ENCODE measurements at places on chromosomes 4 and X.

GRCh38 chrX:51336584-51336983 is 4.0 kb downstream of the NUDT10 start:
- DNase-seq: no peak

- no peak for DNase-seq
These were observed 15.6 kb upstream of the PDLIM3 start for GRCh38 chr4:185550933-185551332.

DNA sequence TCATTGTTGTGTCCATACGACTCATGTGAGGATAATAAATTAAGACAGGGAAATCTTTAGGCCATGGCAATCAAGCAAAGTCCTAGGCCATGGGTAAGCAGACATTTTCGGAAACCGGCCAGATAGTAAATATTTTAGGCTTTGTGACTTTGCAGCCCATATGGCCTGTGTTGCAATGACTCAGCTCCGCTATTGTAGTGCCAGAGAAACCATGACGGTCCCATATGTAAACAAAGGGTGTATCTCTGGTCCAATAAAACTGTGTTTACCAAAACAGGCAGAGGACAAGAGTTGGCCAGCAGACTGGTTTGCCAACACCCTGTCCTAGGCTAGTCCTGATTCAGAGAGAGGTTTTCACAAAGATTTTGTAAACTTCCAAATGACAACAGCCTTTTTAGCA is 5.0 kb downstream of the FAM114A1 start:
- DNase-seq: no peak

GRCh38 chrX:30373479-30373878 is 64.3 kb upstream of the NR0B1 start:
- no peak for DNase-seq

- DNase-seq: no peak
These were observed 57.4 kb downstream of the FAT1 start for GRCh38 chr4:186666252-186666651.

GRCh38 chrX:136261321-136261720 is 10.1 kb upstream of the MAP7D3 start:
- DNase-seq: no peak

DNA sequence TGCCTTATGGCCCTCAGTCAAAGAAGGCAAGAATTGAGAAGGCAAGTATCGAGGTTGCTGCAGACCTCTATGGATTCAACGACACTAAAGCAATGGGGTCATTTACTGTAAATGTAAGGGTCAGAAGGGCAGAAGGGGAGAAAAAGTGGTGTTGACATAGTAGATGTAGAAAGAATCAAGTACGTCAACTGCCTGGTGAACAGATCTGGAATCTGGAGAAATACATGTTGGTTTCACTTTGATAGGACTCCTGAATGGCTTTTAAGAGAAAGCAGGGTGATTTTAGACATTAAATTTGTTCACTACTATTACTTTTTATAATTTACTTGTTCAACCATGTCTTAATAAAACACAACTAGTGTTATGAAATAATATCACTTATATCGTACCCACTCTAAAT is 81.3 kb upstream of the FSTL5 start:
- no peak for DNase-seq

- DNase-seq: no peak
These were observed 57.0 kb downstream of the DCLK2 start for GRCh38 chr4:150135134-150135772.

DNA sequence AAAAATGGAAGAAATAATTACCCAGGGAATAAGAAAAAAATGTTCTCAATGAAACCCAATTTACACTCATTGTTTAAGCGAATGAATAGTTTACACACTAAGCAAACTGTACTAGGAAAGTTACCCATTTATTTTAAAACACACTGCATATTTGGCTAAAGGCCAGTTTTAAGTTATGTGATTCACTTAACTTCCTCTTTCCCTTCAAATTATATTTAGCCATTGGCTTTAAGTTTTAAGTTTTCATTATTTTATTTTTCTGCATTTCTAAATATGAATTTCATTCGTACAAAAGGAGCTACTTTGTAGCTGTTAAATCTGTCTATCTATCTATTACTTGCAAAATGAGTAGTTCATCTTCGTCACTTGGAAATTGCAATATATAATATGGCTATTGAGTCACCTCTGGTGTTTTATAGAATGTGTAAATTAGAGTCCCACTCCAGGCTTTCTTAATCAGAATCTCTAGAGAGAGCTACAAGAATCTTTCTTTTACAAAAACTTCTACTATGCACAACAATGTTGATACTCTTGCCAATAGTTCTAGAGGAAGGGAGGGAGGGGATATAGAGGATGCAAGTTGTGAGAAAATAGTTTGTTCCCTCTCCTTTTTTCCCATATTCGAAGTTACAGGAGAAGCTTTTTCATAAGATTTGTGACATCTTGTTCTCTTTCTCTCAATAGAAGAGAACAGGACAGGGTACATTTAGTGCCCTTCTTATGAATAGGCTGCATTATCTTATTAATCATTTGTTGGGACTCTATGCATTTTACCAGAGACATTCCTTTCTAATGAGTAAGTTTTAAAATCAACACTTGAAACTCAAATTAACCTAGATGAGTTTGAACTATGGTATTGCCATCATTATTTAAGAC is 41.8 kb downstream of the SULT1B1 start:
- DNase-seq: no peak

DNA sequence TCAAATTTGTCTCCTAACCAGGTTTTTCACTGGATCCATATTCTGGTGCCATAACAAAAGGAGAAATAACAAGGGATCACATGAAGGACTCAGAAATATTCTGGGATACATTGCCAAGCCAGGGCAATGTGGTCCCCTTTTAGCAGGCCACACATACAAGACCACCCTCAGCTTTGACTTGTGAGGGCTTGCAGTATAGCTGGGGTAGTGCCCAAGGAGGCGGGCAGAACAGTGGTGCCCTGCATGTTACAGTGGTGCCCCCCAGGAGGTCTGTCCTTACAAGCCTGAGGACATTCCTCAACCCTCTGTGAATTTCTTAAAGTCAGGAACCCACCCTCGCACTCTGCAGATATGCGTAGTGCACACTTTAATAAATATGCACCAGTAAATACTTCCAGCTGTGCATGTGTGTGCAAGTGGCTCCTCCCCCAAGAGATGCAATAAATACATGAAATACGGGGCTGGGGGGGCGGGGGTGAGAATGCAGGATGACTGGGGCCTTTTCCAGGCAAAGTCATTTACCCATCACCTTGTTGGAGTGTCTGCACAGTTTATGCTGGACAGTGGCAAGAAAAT is 34.4 kb upstream of the TBL1X start:
- no peak for DNase-seq

DNA sequence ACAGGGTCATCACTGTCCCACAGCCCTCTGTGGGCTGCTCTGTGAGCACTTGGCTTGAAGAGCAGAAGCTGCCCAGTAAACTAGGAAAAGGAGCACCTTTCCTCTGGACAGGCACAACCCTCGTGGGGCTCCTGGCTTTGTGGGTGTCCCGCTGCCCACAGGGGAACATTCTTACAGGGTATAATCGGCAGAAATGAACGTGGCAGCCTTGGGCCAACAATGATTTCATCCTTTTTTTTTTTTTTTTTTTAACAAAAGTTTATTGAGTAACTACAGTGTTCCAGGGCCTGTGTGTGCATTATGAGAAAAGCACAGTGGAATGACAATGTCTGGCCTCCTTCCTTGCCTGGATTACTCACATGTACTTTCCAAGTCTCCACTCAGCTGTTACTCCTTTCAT is 197.2 kb downstream of the PDGFC start:
- DNase-seq: no peak

DNA sequence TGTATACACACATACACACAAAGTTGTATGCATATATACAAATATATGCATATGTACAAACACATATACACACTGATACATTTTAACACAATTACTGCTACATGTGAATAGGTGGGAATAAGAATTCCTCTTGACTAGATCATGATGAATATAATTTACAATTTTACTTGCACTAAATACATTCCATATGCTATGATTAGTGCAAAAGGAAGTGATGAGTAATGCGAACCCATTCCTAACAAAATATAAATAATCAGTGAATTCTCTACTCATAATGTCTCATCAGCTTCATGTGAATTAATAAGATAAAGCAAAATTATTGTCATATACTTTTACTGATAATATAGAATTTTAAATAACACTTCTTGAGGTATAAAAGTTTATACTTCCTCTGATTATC is 1077.3 kb upstream of the PCDH10 start:
- DNase-seq: no peak

- DNase-seq: no peak
These were observed 14.8 kb downstream of the ZNF280C start for GRCh38 chrX:130253916-130254315.

- no peak for DNase-seq
These were observed 1.5 kb downstream of the TIFA start for GRCh38 chr4:112284166-112284565.

- DNase-seq: no peak
These were observed 19.9 kb downstream of the SEPTIN11 start for GRCh38 chr4:76969495-76969894.

DNA sequence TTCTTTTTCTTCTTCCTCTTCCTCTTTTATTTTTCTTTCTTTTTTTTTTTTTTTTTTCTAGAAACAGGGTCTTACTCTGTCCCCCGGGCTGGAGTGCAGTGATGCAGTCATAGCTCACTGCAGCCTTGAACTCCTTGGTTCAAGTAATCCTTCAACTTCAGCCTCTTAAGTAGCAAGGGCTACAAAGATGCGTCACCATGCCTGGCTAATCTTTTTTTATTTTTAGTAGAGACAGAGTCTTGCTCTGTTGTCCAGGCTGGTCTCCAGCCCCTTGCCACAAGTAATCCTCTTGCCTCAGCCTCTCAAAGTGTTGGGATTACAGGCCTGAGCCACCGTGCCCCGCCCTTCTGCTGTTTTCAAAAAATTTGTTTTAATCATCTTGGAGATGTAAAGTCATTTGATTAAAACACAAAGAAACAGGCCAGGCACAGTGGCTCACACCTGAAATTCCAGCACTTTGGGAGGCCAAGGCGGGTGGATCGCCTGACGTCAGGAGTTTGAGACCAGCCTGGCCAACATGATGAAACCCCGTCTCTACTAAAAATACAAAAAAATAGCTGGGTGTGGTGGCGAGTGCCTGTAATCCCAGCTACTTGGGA is 28.1 kb downstream of the SYNPO2 start:
- DNase-seq: no peak

GRCh38 chr4:98237204-98237603 is 24.0 kb upstream of the RAP1GDS1 start:
- no peak for DNase-seq

GRCh38 chr4:138851391-138852335 is 163.9 kb upstream of the NOCT start:
- no peak for DNase-seq

GRCh38 chr4:14387647-14388046 is 614.6 kb upstream of the CPEB2 start:
- DNase-seq: no peak

GRCh38 chrX:72409993-72410392 is 104.3 kb upstream of the CITED1 start:
- DNase-seq: no peak

- DNase-seq: no peak
These were observed 120.8 kb upstream of the MAGEA10 start for GRCh38 chrX:152259150-152259549.

DNA sequence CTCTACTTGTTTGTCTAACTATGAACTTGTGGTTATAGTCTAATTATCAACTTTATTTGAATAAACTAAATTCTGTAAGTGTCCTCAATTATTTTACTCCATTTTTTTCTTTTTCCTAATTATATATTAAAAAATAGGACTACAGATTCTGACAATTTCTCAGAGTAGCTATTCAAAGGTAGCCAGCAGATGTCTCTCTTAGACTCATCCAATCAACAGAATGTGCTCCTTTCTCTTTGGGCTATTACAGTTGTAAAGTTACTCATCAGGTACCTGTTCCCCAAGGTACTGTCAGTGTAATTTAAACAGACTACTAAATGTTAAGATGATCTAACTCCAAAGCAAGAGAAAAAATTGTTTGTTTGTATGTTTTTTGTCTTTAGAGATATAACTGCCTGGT is 248.6 kb downstream of the PCDH18 start:
- no peak for DNase-seq

GRCh38 chr4:47145630-47146029 is 114.3 kb downstream of the GABRB1 start:
- DNase-seq: no peak

DNA sequence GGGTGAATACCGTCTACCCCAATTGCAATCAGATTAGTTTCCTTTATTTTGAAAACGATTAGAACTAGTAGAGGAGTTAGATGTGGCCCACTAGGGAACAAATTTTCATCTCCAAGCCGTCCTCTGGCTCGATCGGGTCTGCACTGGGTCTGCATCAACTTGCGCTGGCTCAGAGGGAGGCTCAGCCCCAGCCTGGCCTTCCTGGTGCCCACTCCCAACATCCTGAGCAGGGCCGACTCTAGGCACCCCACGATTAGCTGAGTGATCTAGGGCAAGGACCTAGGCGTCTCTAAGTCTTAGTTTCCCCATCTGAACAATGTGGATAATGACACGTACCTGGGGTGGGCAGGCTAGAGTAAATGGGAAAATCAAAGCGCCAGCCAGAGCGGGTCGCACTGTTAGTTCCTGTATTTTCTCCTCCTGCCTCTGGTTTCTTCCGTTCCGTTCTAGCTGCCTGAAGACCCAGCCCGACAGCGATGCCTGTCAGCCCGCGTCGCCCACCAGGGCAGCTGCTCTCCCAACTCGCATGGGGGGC is 7.7 kb upstream of the HAND2 start:
- no peak for DNase-seq

DNA sequence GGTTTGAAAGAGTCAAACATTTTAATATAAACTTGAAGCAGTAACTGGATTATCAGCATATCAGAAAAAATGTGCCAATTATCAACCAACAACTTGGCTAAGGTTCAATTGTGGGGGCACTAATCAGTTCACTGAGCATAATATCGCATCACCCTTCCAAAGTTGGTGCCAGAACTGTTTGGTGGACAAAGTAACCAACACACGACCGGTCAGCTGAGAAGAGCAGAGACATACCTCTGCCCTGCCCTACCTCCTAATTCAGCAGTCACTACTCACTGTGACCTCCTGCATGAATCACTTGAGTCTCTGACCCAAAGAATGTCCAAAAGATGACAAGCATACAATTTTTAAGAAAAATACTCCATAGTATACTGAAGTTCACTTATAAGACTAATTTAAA is 53.2 kb downstream of the TSPAN5 start:
- DNase-seq: no peak

DNA sequence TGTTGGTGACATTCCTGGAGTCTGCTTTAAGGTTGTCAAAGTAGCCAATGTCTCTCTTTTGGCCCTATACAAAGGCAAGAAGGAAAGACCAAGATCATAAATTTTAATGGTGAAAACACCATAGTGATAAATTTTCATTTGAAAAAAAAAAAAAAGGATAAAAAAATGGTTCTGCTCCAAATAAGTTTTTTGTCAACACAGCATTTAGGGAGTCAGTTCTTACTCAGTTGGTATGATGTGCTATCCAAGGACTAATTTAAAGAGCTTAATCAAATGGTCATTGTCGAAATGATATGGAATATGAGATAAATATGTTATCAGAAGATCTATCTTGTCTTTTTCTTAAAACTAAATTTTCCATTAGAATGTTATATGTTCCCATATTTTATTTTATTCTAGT is 83.9 kb downstream of the PCDH18 start:
- no peak for DNase-seq

- no peak for DNase-seq
These were observed 840 bp upstream of the CLCN3 start for GRCh38 chr4:169619518-169619957.
